ENCODE measurements at places on chromosomes 3 and 15.

DNA sequence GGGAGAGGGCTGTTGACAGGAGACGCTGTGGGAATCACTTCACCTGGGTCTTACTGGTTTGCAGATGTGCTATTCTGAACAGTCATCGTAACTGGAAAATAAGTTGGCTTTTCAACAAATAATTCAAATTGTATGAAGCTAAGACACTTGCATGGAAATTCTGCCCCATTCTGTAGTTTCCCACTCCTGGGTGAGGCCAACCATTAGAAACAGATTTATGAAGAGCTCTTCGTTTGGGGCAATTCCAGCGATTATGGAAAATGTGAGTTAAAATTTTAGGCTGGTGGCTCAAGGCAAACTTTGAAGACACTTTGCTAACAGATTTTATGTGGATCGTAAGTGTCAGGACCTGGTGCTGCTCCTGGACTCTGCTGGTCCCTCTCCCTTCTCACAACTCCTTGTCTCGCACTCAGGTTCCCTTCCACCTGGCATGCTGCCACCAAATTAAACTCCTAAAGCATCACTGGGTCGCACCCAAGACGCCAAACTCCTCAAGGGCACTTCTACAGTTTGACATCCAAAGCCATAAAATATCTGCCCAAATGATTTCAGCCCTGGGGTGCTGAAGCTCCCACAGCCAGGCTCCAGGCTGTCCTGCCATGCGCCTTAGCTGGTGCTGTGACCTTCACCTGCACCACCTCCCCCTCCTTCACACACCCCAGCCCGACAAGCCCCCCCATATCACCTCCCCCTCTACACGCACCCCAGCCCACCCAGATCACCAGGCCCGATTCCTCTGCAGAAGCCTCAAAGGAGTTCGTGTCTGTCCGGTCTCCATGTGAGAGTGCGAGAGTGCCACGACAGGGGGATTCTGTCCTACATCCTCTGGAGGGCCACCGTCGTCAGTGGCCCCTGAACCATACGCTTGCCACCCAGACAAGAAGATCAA, 138.4 kb downstream of the NSMCE3 start:
- DNase-seq: no peak

- DNase-seq: no peak
Measured at GRCh38 chr3:37386627-37387230, 212.3 kb upstream of the LRRFIP2 start.

DNA sequence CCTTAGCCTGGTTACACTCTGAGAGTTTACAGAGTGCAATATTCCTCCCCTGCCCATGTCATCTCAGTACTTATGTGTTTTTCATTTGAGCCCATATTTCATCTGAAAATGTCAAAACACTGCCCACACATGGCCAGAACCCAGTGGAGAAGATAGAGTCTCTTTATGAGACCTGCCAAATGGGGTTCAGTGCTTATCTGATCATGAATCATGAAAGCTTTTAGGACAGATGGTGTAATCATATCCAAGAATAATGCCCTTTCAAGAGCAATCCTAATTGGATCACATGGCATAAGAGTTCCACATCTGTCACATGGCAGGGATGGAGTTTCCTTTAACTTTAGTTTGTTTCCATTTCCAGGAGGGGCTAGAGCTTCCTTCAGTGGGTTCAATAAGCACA, 77.2 kb upstream of the AGBL1 start:
- no peak for DNase-seq

DNA sequence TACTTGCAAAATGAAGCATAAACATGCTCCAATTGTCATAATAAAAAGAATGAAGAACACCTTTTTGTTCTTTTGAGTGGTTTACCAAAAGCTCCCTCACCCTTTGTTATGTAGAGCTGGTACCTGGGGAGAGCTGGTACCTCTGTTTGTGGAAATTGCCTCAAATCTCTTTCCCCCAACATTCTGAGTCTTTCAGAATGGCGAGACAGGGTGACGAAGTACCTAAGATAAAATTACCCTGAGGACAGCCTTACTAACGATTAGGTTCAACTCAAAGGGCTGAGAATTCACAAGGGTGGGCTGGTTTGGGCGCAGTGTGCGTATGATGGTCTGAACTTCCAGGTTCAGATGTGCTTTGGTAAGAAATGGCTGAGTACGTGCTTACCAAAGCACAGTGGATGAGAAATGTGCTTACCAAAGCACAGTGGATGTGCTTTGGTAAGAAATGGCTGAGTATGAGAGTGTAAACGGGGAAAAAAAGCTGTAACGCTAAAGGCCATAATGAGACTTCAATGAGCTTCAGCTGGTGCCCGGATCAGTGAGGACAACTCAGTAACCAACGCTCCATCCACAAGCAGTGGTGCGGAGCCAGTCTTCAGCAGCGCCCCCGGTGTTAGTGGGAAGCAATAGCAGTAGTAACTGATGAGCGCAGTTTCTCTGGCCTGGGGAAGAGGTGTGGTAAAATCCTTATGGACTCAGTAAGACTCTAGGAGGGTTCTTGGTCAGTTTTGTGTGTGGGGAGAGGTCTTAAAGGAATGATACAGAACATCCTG, 72.3 kb upstream of the LRIG1 start:
- peak; percentile 5 for DNase-seq

- DNase-seq: no peak
Measured at GRCh38 chr15:72872066-72872845, 88.7 kb upstream of the ADPGK start.

- DNase-seq: no peak
Measured at GRCh38 chr3:65883613-65884012, 155.1 kb downstream of the MAGI1 start.

GRCh38 chr3:153150991-153151390, 11.0 kb upstream of the RAP2B start:
- no peak for DNase-seq

- DNase-seq: no peak
Measured at GRCh38 chr3:129994883-129995559, 20.5 kb downstream of the TRH start.

- no peak for DNase-seq
Measured at GRCh38 chr3:42381551-42382082, 28.8 kb downstream of the LYZL4 start.

DNA sequence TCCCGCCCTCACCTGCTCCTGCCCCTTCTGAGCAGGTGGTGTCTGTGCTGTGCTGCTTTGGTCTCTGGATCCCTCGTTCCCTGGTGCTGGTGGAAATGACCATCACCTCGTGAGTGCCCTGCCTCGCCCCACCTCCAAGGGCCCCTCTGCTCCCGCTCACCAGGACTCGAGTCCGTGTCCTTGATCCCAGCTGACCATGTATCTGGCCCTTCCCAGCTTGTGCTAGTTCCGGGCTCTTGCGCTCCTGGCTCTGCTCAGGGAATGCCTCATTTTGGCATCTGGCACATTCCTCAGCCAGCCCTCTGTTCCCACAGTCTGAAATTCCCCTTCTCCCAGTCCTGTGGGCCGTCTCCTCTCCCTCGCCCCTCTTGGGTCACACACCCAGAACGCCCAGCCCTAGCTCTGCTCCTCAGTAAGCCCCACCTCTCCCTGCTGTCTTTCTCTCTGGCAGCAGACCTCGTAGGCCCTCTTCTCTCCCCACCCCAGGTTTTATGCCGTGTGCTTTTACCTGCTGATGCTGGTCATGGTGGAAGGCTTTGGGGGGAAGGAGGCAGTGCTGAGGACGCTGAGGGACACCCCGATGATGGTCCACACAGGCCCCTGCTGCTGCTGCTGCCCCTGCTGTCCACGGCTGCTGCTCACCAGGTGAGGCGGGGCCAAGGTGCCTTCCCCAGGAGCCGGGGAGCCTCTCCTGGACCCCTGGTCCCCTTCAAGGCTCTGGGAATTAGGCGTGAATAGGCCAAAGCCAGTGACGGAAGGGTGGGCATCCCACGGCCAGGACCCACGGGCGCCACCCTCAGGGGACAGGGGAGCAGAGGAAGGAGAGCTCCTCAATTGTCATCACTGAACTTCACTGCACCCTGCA, 11.5 kb downstream of the SLC51A start:
- no peak for DNase-seq

All from stimulated activated CD4-positive, alpha-beta T cell treated with anti-CD3 and anti-CD28 coated beads, Interleukin-4, amount 100 ng/mL, for 24 hours (primary cell).